ENCODE measurements at places on chromosomes 2 and 18. TPM values are rescaled to one million over a fixed set of nuclear protein-coding genes. Genes with fewer than 3 reads are reported as not detected.

GRCh38 chr18:59705145-59705544 is 7.9 kb upstream of the CCBE1 start:
- H3K4me1 ChIP-seq, result no peaks in the 10 kb centered on the region
- peaks cover 7% of the 10 kb centered on the region for H3K27me3 ChIP-seq
- H3K4me3 ChIP-seq, result no peak overlapping the region
- no peak overlapping the region for H3K27ac ChIP-seq
- DNase-seq, result no peak

DNA sequence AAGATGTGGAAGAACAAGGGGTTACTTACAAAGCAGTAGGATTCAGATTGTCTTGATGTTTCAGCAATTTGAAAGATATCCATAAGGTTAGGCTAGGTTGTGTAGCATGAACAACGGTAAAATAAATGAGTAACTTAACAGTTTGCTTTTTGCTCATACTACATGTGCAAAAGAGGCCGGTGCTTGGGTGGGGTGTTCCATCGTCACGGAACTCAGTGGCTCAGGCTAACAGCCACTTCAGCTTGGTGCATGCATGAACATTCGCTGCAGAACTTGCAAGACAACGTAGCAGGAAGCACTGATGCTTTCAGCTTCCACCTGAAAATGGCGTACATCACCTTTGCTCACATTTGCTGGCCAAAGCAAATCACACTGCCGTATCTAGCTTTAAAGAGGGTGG is 407.3 kb upstream of the CDH20 start:
- H3K36me3 ChIP-seq, result no peaks in the 10 kb centered on the region
- DNase-seq, result no peak
- H3K4me1 ChIP-seq, result no peaks in the 10 kb centered on the region
- no peaks in the 10 kb centered on the region for H3K27me3 ChIP-seq

DNA sequence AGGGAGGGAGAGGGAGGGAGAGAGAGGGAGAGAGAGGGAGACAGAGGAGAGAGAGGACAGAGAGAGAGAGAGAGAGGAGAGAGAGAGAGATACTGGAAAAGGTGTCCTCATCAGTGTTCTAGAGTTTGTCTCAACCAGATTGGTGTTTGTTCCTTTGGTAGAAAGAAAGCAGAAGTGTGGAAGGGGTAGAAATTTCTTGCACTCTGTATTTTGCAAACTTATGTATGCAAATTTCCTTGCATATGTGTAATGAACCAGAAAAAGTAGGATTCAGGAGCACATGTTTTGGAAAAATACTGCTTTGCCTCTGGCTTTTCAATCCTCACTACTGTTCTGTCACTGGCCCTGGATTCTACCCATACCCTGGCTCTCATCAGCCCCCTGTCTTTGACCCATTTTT is 1.1 kb upstream of the SP140 start:
- peaks cover 47% of the 10 kb centered on the region for H3K4me1 ChIP-seq
- peak overlapping the region; percentile 84 for H3K4me3 ChIP-seq
- DNase-seq, result no peak

- peaks cover 60% of the 10 kb centered on the region for H3K4me1 ChIP-seq
- H3K4me3 ChIP-seq, result no peak overlapping the region
Measured at GRCh38 chr2:191170301-191170636, 19.5 kb upstream of the STAT4 start.

- H3K27ac ChIP-seq, result no peak overlapping the region
- H3K4me3 ChIP-seq, result no peak overlapping the region
- peaks cover 6% of the 10 kb centered on the region for H3K36me3 ChIP-seq
- peak; percentile 1 for DNase-seq
- peaks cover 71% of the 10 kb centered on the region for H3K4me1 ChIP-seq
- H3K27me3 ChIP-seq, result peaks cover 13% of the 10 kb centered on the region
Measured at GRCh38 chr2:239269916-239270315, 130.9 kb downstream of the HDAC4 start.

GRCh38 chr2:213980883-213981282 is 430.0 kb upstream of the VWC2L start:
- H3K36me3 ChIP-seq, result no peaks in the 10 kb centered on the region
- DNase-seq, result no peak
- no peak overlapping the region for H3K4me3 ChIP-seq
- H3K27me3 ChIP-seq, result peaks cover 1% of the 10 kb centered on the region
- no peak overlapping the region for H3K27ac ChIP-seq

The ABCG5 gene
- not detected for total RNA-seq

The TFCP2L1 gene
- 0.04 TPM for total RNA-seq

Data from activated CD8-positive, alpha-beta T cell treated with anti-CD3 and anti-CD28 coated beads for 36 hours (primary cell).